ENCODE measurements at places on chromosomes 3 and 15. TPM values are rescaled to one million over a fixed set of nuclear protein-coding genes. Genes with fewer than 3 reads are reported as not detected.

The RHOV gene
- 52.2 TPM for total RNA-seq

The SEMA3G gene
- 0.21 TPM for total RNA-seq

The IDH2 gene
- total RNA-seq, result 91.3 TPM

The FSIP1 gene
- 0.42 TPM for total RNA-seq
